ENCODE measurements at places on chromosomes 16 and 17. TPM values are rescaled to one million over a fixed set of nuclear protein-coding genes. Genes with fewer than 3 reads are reported as not detected.

DNA sequence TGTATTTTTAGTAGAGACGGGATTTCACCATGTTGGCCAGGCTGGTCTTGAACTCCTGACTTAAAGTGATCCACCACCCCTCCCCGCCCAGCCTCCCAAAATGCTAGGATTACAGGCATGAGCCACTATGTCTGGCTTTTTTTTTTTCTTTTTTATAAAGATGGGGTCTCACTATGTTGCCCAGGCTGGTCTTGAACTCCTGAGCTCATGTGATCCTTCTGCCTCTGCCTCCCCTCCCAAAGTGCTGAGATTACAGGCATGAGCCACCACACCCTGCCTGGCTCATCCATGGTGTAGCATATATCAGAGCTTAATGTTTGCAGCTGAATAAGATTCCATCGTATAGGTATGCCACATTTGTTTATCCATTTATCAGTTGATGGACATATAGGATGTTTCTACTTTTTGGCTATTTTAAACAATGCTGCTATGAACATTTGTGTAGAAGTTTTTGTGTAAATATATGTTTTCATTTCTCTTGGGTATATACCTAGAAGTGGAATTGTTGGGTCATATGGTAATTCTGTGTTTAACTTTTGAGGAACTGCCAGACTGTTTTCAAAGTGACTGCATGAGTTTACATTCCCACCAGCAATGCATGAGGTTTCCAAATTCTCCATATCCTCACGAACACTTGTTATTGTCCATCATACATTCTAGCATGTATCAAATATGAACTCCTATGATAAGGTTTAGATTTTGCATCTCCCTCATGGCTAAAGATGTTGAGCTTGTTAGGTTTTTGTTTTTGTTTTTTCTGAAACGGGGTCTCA is 55.7 kb upstream of the HAS3 start:
- DNase-seq = no peak

TBC1D3D gene
- total RNA-seq = 0.60 TPM

DNA sequence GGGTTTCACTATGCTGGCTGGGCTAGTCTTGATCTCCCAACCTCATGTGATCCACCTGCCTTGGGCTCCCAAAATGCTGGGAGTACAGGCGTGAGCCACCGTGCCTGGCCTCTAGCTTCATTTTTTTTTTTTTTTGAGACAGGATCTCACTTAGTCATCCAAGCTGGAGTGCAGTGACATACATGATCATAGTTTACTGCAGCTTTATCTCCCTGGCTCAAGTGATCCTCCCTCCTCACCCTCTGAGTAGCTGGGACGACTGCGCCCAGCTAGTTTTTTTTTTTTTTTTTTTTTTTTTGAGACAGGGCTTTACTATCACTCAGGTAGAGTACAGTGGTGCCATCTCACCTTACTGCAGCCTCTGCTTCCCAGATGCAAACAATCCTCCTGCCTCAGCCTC is 9.7 kb downstream of the RPA1 start:
- no peak for DNase-seq

DNA sequence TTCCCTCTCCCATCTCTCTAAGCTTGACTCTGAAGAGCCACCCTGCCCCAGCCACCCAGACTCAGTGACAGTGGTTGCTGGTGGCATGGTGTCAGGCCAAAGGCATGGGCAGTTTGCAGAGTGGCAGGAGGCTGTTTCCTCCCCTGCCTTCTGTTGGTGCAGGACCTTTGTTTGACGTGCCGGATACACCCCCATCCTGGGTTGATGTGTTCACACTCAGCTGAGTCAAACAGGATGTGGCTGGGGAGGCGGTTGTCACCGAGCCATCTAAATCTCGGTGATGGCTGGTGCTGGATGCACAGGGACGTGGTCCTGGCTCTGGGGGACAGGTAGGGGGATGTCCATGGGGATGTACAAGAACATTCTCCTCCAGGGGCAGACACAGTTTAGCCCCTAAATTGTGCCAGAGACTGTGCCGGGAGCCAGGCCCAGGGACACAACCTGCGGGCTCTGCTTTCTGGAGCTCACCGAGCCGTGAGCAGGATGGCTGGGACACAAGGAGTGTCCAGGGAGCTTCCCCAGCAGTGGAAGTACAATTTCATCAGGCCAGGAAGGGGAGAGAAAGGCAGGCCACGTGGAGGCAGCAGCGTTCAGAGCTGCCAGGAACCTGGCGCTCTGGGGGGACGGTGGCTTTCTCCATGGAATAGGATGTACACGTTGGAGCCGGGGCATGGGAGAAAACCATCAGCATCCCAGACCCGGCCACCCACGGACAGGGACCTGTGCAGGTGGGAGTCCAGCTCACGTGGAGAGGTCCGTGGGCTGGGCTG is 264.2 kb downstream of the SEC14L1 start:
- no peak for DNase-seq

- no peak for DNase-seq
These were observed 53.4 kb downstream of the RGS9 start for GRCh38 chr17:65190467-65191097.

LITAFD gene
- total RNA-seq = not detected

DNA sequence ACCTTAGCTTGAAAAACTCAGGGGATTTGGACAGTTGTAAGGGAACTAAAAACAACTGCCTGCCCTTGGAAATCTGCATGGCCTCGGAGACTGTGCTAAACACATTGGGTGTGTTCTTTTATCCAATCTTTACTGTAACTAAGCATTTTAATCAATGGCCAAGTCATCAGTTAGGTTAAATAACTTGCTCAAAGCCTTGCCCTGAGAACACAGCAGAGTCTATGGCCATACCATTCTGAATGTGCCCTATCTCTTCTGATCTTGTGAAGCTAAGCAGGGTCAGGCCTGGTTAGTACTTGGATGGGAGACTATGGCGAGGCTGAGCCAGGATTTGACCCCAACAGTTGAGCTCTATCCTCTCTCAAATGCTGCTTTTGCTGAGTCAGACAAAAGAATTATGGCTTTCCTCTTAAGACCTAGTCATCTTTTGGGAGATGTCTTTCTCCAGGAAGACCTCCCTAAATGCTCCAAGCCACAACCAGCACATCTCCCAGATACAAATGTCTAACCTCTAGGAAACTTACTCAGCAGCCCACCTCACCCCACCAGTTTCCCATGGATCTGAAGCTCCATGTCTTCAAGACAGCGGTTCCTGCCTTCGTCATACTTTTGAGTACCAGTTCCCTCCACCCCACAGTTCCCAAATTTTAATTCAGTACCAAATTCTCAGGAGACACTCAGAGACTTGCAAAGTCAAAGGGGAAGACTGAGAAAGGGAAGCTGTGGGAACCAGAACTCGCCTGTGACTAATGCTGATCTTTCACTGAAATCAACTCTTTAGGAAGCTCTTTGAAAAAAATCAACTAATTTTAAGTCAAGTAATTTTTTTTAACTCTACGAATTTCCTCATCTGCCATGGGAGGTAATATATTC is 336.1 kb downstream of the MAF start:
- no peak for DNase-seq

GRCh38 chr17:64004218-64004770 is 6.1 kb downstream of the PRR29 start:
- DNase-seq = peak; percentile 24

- peak; percentile 66 for DNase-seq
These were observed 240.0 kb downstream of the C16orf95 start for GRCh38 chr16:87076950-87077749.

- no peak for DNase-seq
These were observed 110.5 kb upstream of the CORO6 start for GRCh38 chr17:29733166-29733565.

DNA sequence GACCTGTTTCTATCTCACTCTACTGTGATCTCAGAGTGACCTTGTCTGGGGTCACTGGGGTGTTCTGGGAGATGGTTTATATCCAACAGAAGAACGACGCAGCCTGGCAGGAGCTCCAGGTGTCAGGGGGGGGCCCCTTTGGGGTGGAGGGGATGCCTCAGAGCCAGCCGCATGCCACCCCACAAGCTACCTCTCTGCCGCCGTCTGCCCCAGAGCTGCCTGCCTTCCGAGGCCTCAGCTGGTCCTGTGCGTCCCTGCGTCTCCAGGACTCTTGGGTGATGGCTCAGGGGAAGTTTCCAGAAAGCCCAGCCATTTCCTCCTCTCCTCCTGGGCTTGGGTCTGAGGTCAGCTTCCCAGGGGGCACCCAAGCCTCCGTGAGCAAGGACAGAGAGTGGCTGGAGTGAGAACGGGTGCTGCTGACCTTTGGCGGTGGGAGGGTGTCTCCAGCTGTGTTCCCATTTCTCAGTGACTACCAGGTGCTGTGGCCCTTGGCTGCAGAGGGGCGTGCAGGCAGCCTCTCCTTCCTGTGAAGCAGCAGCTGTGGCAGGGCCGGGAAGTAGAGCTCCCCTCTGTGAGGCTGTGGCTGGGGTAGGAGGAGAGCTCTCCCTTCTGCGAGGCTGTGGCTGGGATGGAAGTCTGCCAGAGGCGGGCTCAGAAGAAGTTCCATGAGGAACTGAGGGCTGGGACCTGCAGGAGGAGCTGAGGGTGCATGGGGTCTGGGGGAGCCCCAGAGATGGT is 19.8 kb downstream of the JPH3 start:
- DNase-seq = no peak

GRCh38 chr17:21043296-21044232 is 753 bp upstream of the USP22 start:
- DNase-seq = peak; percentile 97

- DNase-seq = no peak
These were observed 230.1 kb downstream of the RAB11FIP4 start for GRCh38 chr17:31621566-31621965.

- DNase-seq = no peak
These were observed 5.5 kb downstream of the TMEM132E start for GRCh38 chr17:34584805-34585416.

- no peak for DNase-seq
These were observed 374.6 kb upstream of the ASIC2 start for GRCh38 chr17:33667671-33668070.

GRCh38 chr17:17170346-17170985 is 35.7 kb downstream of the PLD6 start:
- DNase-seq = no peak
